ENCODE measurements at places on chromosomes 16 and 17.

DNA sequence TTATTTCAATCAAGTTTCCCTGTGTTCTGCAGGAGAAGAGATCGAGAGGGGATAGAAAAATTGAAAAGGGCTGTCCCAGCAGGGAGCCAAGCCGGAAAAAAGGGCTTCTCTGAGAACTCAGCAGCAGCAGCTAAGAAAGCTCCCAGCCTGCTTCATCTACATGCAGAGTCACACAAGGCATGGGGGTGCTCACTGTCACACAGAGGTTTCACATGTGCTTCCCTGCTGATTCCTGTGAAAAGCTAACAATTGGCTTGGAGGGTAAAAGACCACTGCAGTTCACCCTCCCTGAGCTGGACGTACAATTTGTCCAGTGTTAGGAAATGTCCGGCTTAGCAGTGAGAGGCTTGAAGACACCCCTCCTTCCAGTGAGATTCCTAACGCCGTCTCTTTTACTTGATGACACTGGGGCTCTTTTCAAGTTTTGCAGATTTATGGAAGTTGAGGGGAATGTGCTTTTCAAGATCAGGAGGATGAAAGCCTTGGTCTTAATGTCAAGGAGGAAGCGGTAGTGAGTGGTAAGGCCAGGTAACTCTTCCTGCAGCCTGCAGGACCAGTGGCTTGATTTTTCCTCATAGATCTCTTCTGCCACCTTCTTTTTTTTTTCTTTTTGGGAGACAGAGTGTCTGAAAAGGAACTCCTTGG lies 85.6 kb downstream of the WNT3 start:
- no peak for DNase-seq

DNA sequence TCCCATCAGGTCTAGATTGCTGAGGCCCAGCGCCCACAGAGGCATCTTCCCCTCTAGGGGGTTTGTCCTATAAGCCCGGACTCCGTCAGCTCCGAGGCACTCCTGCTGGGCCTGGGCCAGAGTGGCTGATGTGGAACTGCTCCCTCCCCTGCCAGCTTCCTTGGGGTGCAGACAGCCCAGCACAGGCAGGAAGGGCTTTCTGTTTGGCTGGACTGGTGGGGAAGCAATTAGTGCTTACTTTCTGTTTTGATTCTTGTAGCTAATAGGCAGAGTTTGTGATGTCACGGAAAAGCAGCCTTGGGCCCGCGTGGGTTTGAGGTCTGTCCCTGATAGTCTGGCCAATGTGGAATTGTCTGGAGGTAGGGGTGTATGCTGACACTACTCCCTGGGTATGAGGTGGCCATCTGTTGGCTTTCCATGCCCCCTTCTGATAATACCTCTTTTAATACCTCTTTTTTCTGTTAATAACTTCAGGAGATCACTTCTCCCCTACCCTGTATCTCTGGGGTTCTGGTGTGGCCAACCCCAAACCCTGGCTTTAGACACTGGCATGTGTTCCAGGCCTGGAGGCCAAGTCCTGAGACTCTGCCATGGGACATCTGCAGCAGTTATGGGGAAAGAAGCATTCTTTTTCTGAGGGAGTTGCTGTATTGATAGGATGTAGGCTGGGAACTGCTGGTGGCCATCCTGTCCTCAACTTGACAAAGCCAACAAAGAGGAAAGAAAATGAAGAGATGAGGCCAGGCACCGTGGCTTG lies 190.9 kb downstream of the RAB11FIP4 start:
- DNase-seq = peak; percentile 41

GRCh38 chr17:57527221-57528057 lies 217.7 kb downstream of the CCDC182 start:
- DNase-seq = no peak

DNA sequence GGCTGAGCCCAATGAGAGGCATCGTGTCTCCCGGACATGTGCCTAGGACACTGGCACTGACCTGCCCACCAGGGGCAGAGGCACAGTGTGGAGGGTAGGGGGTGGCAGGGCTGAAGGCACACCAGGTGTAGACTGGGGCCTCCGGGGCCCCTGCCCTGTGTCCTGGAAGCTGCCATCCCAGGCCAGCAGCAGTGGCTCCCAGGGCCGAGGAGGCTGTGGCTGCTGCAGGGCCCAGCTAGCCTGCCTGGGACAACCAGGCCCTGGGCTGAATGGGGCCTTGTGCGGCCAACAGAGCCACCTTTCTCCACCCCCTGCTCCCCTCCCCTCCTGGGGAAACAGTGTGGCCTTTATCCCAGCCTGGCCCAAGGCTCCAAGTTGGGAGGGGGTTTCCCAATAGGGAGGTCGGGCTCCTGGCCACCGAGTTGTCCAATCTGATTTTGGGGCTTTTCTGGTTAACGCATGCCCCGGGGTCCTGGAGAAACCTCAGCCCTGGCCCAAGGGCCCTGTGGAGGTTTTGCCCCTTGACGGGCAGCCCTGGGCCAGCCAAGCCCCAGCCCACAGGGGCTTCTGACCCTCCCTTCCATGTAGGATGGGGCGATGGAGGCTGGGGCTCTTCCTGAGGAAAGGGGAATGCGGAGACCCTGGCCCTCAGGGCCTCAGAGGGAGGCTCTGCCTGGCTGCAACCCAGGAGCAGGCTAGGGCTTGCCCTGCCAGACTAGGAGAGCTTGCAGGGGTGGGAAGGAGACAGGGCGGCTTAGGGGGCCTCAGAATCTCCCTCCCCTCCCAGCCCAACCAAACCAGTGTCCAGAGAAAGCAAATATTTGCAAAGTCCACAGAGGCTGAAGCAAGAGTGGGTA lies 4.2 kb downstream of the MTSS2 start:
- no peak for DNase-seq

GRCh38 chr17:76013377-76013932 lies 12.8 kb downstream of the CDK3 start:
- no peak for DNase-seq

DNA sequence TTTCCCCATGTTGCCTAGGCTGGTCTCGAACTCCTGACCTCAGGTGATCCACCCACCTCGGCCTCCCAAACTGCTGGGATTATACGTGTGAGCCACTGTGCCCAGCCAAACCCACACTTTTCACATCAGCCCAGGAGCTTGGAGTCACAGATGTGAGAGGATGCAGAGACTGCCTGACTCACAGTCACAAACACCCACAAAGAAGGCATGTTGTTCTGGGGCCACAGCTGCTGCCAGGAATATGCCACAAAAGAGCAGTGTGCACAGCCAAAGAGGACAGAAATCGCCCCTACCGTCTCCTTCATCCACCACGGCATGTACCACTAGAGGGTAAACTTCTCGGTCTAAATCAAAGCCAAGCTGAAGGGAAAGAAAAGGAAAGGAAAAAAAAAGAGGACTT lies 25.1 kb upstream of the FOXJ1 start:
- no peak for DNase-seq

DNA sequence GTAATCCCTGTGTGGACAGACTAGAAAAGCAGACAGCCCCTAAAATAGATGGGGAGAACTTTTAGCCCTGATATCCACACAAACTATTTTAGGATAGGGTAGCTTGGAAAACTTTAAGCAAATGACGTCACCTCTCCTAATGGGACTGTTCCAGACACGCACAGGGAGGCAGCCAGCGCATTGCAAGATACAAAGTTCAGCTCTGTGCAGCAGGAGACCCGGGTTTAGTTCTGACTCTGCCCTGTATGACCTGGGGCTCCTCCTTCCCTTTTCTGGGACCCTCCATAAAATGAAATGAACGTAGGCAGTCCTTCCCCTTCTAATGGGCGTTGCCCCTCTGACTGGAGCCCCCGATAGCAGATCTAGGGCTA lies 6.3 kb downstream of the ZNF689 start:
- no peak for DNase-seq

GRCh38 chr16:71409011-71409775 lies 32.7 kb downstream of the TLE7 start:
- no peak for DNase-seq

DNA sequence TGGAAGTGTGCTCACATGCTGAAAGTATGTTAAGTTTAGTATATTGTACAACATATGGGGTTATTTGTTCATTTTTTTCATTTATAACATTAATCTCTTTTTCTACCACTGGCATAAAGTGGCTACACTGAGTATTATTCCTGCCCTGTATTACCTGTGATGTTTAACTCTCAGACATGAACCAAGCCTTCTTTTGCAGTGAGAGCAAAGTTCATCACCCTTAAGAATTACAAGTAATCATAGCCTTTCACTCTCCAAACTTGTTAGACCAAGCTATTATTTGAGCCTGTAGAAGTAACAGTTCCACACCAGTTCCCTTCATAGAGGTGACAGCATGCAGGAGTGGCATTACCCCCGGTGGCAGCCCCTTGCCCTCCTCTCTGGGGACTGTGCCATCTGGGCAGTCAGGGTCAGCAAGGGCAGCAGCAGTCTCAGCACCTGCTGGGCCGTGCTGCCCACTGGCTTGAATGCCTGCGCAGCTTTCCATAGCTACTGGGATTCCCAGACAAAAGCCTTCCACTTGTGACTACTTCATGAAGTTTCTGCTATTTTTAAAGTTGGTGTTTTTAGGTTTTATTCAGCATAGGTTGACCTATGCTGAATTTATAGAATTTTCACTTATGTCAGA lies 71.3 kb downstream of the TMC6 start:
- DNase-seq = no peak

- no peak for DNase-seq
These were observed 127.9 kb downstream of the RBFOX3 start for GRCh38 chr17:79482727-79483521.

- no peak for DNase-seq
These were observed 619.9 kb upstream of the SOX9 start for GRCh38 chr17:71500761-71501555.

GRCh38 chr16:27325736-27326135 lies 12.0 kb downstream of the IL4R start:
- no peak for DNase-seq

- peak; percentile 76 for DNase-seq
These were observed at the start of gene GH2 for GRCh38 chr17:63881935-63882601. Gene GH2, minus strand, starts transcription at chr17:63881944. Its CDS starts 143 bp downstream, at chr17:63881801.

- DNase-seq = no peak
These were observed 140.1 kb downstream of the ITFG1 start for GRCh38 chr16:47320546-47321310.

Measured in B cell (primary cell).